ENCODE measurements at places on chromosomes 7 and 10. TPM values are rescaled to one million over a fixed set of nuclear protein-coding genes. Genes with fewer than 3 reads are reported as not detected.

The EEPD1 gene
- 0.23 TPM for total RNA-seq

GRCh38 chr10:22597138-22597537 lies 117.2 kb downstream of the PIP4K2A start:
- no peak for DNase-seq

The LLCFC1 gene
- not detected for total RNA-seq

DNA sequence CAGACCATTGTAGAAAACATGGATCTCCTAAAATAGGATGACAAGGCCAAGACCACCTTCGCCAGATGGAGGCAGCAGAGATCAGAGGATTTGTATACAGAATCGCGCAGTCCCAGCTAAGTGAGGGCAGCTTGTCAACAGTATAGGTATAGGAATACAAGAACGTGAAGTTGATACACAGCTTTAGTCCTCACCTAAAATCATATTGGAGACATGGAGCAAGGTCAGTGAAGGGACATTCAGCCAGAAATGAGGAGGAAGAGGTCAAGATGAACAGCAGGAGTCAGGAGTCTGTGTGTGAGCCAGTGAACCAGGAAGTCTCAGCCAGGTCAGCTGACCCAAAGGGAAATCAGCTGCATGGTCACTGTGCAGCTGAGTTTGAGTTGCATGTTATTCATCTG lies 263.4 kb upstream of the PRKCQ start:
- DNase-seq, result no peak

The SEPHS1 gene
- total RNA-seq, result 55.4 TPM

- no peak for DNase-seq
These were observed 383.0 kb upstream of the SHH start for GRCh38 chr7:156195276-156195675.

Data from endothelial cell of umbilical vein (primary cell).